ENCODE measurements at places on chromosomes 16 and 17. TPM values are rescaled to one million over a fixed set of nuclear protein-coding genes. Genes with fewer than 3 reads are reported as not detected.

The BOLA2 gene
- total RNA-seq = 17.4 TPM

The NOTUM gene
- 0.38 TPM for total RNA-seq

The SLFN12 gene
- total RNA-seq = 2.3 TPM

The UBE2G1 gene
- total RNA-seq = 62.4 TPM

The ZNF830 gene
- 14.1 TPM for total RNA-seq
